ENCODE measurements at places on chromosomes 6 and 20. TPM values are rescaled to one million over a fixed set of nuclear protein-coding genes. Genes with fewer than 3 reads are reported as not detected.

- H3K27me3 ChIP-seq = peaks cover 5% of the 10 kb centered on the region
- no peak overlapping the region for H3K4me3 ChIP-seq
- no peak for DNase-seq
- H3K27ac ChIP-seq = no peak overlapping the region
- no peaks in the 10 kb centered on the region for H3K36me3 ChIP-seq
Observed at GRCh38 chr20:46002008-46002407, 6.7 kb upstream of the MMP9 start.

- H3K27ac ChIP-seq = no peak overlapping the region
- H3K36me3 ChIP-seq = no peaks in the 10 kb centered on the region
- H3K4me1 ChIP-seq = peaks cover 2% of the 10 kb centered on the region
- no peak overlapping the region for H3K4me3 ChIP-seq
- H3K27me3 ChIP-seq = peaks cover 36% of the 10 kb centered on the region
- DNase-seq = no peak
Observed at GRCh38 chr20:49326026-49326425, 48.2 kb upstream of the ZNFX1 start.

- no peak overlapping the region for H3K4me3 ChIP-seq
- H3K36me3 ChIP-seq = no peaks in the 10 kb centered on the region
- H3K27ac ChIP-seq = no peak overlapping the region
- no peaks in the 10 kb centered on the region for H3K4me1 ChIP-seq
- no peak for DNase-seq
- peaks cover 43% of the 10 kb centered on the region for H3K27me3 ChIP-seq
Observed at GRCh38 chr6:69948479-69949114, 82.2 kb downstream of the COL19A1 start.

- no peaks in the 10 kb centered on the region for H3K36me3 ChIP-seq
- H3K27ac ChIP-seq = no peak overlapping the region
- no peaks in the 10 kb centered on the region for H3K27me3 ChIP-seq
- DNase-seq = no peak
- H3K4me1 ChIP-seq = no peaks in the 10 kb centered on the region
Observed at GRCh38 chr6:36783603-36784375, 55.5 kb downstream of the CPNE5 start.

DNA sequence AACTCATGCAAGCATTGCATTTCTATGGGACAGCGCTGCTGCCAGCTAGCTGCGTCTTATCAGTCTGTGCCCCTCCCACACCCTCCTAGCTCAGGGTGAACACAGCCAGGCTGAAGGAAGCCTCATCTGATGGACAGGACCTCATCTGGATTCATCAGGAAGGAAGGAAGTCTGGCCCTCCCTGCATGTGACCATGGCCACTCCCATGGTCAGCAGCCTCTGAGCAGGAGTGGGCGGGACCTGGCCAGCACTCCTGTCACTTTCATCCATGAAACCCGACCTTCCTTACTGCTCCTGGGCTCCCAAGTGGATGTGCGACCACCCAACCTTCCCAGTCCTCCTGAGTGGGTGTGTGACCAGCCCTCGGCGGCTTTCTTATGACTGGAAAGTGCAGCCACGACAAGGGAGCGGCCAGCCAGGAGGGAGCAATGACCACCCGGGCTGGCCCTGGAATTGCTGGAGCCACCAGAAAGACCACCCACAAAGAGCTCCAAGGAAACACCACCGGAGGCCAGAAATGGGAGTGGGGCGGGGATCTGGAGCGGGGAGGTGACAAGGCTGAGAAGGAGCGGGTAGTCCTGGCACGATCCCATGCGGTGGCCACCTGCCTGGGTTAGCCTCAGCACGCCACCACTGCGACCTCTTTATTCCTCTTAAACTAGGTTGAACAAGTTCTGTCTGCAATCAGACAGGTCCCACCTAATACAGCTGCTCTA is 241.2 kb downstream of the TTLL2 start:
- H3K4me1 ChIP-seq = no peaks in the 10 kb centered on the region
- H3K27ac ChIP-seq = no peak overlapping the region
- H3K27me3 ChIP-seq = 0 out of 2 replicates have a peak, but pooled peaks cover 2% of the 10 kb centered on the region
- DNase-seq = no peak
- no peaks in the 10 kb centered on the region for H3K36me3 ChIP-seq

The LIN28B gene
- total RNA-seq = 0.25 TPM

The SLC52A3 gene
- total RNA-seq = 10.2 TPM

The CD40 gene
- 21.3 TPM for total RNA-seq

The PHACTR3 gene
- not detected for total RNA-seq

Data from HCT116 (cell line).